ENCODE measurements at places on chromosomes 3 and 15.

GRCh38 chr3:178384321-178385230 lies 151.7 kb upstream of the KCNMB2 start:
- DNase-seq: no peak

- no peak for DNase-seq
These were observed 6.5 kb downstream of the NISCH start for GRCh38 chr3:52461874-52462273.

DNA sequence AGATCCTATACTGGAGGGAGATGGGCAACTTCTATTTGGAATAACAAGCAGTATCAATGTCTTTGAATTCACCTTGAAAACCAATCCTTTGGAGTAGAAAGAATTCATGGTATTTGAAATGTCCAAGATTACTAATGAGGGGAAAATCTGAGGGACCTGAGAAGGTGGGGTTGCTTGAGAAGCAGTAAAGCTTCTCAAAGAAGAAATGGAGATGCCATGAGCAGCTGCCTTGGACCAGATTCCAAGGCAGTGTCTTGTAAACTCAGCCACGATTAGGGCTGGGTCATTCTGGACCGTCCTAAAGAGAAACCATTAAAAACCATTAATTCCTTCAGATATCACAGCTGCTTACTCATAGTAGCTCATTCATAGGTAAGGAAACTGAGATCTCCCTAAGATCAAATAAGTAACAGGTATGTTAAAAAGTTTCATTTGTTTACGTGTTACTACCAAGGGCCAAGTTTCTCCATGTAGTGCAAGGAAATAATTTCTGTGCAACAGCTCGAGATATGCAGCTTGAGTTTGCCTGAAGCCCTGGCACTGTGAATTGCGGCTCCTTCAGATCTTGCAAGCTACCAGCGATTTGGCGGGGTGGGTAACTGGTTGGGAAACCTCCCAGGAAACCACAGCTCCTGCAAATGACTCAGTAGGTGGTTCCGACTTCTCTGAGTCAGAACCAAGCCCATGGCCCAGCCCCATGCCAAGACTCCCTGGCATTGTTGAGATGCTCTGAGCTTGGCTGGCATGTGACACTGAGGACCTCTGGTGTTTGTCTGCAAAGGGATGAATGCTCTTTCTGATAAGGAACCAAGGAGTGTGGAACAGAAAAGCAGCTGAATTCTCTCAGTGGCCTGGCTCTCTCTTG lies 296.8 kb downstream of the RORA start:
- DNase-seq: no peak

GRCh38 chr15:37572401-37572800 lies 362.0 kb upstream of the TMCO5A start:
- no peak for DNase-seq

DNA sequence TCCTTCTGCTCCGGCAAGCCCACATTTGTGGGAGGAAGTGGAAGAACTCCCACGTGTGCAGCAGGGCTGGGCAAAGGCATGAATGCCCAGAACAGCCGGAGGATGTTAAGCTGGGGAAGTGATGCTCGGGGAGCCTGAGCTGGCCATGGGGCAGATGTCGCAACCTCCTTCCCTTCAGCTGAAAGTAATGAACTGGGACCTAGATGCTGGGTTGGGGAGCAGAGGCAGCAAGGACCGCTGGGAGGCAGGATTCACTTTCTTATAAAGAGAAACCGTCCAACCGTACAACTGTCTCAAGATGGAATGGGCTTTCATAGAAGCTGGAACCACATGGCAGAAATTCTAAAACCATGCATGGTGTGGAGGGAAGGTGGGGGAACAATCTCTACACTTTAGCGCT lies 290.9 kb downstream of the OCA2 start:
- DNase-seq: no peak

GRCh38 chr15:78640527-78641101 lies 396 bp downstream of the CHRNB4 start:
- no peak for DNase-seq

DNA sequence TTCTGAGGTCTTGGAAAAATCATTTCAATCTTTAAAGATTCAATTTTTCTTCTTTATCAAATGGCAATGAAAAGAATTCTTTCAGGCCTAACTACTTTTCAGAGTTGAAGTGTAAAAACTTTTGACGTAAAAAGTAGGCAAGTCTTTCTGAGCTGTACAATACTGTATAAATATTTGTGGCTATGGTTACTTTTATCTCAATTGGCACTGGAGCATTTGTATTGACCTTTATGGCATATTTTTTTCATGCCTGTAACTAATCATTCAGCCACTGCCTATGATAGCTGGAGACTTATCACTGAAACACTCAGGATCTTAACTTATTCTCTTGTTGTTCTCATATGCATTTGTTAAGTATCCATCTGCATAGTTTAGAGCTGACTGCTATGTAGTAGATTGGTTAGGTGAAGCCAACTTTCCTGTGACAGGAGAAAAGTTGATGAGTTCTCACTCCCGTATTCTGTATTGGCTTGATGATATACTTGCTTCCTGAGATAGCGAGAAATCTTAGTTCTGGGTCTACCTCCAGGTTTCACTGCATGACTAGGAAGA lies 290.4 kb upstream of the TBL1XR1 start:
- no peak for DNase-seq

DNA sequence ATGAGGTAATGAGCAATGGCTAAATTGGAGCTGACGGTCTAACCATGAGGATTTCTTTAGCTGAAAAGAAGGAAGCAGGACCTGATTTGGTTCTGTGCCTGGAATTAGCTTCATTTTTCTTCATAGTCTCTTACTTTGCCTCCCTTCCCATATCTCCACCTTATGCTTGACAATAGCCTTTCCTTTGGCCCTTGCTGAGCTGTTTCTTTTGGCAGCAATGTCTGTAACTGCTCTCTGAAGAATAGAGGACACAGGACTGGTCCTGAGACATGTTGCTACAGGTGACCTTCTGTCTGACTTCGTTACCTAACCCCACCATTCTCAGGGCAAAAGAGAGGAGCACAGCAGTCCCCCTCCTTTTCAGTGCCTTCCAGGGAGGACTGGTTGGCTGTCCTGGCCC lies 122.4 kb downstream of the SSR3 start:
- no peak for DNase-seq

DNA sequence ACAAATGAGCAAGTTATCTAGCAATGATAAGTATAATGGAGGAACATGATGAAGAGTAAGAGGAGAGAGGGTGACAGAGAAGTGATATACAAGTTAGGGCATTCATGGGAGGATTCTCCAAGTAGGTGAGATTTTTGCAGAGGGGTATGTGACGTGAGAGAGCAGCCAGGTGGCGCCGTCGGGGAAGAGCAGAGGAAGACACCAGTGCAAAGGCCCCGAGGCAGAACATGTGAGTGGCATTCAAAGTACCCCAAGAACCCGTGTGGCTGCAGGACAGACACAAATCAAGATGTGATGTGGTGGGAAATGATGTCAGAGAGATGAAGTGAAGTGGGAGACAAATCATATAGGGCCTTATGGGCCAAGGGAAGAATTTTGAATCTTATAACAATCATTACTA lies 81.8 kb upstream of the GRM7 start:
- DNase-seq: no peak

GRCh38 chr3:32815841-32816438 lies 1.9 kb upstream of the TRIM71 start:
- no peak for DNase-seq

GRCh38 chr3:151445273-151446001 lies 15.4 kb downstream of the IGSF10 start:
- no peak for DNase-seq

DNA sequence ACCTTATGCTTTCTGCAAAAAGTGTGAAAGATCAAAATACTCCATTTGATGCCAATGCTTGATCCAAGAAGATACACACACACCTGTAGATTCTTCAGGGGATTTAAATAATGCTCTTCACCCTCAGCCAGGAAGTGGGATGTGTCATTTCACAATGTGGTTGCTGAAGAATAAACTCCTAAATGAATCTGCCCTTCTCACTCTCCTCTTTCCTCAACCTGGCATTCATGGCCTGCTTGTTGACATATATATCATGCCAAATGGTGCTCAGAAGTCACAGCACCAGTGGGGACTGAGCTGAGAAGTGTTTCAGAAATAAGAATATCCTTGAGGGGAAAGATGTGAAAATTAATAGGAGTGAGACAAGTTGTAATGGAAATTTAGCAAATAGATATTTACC lies 146.6 kb upstream of the ARHGEF26 start:
- DNase-seq: no peak

DNA sequence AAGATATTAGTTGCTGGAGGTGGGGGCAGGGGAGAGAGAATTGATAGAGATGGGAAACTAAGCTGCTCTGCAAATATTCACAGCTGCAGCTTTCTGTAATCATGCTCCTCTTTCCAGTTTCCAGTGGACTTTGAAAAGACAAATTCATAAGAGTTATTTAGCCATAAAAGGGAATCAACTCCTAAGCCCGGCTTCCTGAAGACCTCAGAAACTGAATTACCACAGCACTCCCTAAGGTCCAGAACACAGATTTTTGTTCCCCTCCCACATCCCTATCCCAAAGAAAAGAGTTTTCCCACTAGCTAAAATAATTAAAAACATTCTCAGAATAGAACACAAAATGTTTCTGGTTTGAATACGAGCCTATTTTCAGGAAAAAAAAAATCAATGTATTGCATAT lies 871.8 kb upstream of the NR2F2 start:
- no peak for DNase-seq

- DNase-seq: no peak
These were observed 134.8 kb downstream of the AKAP13 start for GRCh38 chr15:85515212-85515611.

DNA sequence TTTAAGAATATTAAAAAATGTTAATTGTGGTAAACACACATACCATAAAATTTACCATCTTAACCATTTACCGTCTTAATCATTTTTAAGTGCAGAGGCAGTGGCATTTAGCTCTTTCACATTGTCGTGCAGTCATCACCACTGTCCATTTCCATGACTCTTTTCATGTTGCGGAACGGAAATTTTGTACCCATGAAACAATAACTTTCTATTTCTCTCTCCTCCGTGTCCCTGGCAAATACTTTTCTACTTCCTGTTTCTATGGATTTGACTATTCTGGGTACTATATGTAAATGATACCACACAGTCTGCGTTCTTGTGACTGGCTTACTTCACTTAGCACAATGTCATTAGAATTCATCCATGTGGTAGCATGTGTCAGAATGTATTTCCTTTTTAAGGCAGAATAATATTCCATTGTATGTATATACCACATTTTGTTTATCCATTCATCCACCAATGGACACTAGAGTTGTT lies 27.9 kb downstream of the AKAP13 start:
- DNase-seq: no peak

DNA sequence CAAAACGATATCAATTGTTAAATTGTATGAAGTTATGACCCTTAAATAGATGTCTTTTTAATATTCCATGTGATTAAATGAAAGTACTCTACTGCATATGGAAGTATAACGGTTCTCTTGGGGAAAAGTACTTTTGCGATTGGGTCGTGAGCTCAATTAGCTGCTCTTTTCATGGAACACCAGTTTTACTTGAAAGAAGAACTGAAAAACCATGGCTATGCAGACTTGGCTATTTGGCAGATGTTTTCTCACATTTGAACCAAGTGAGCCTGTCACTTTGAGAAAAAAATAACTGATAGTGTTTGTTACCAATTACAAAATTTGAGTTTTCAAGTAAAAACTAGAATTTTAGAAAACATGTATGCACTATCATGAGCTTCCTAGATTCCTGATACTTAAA lies 5.9 kb upstream of the INAFM2 start:
- no peak for DNase-seq

DNA sequence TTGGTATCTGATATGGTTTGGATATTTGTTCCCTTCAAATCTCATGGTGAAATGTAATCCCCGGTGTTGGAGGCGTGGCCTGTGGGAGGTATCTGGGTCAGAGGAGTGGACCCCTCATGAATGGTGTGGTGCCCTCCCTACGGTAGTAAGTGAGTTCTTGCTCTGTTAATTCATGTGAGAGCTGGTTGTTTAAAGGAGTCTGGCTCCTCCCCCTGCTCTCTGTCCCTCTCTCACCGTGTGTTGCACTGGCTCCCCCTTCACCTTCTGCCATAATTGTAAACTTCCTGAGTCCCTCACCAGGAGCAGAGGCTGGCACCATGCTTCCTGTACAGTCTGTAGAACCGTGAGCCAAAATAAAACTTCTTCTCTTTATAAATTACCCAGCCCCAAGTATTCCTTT lies 246.9 kb upstream of the AGTR1 start:
- DNase-seq: no peak

- DNase-seq: no peak
These were observed 15.8 kb downstream of the SOX2 start for GRCh38 chr3:181727341-181728032.

DNA sequence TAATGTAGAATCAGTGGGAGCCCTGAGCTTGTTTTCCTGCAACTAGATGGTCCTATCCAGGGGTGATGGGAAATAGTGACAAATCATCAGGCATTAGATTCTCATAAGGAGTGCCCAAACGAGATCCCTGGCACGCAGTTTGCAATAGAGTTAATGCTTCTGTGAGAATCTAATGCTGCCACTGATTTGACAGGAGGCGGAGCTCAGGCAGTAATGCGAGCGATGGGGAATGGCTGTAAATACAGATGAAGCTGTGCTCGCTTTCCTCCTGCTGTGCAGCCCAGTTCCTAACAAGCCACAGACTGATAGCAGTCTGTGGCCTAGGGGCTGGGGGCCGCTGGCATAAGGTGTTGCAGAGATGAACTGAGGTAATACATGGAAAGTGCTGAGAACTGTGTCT lies 28.3 kb upstream of the TMEM42 start:
- no peak for DNase-seq

GRCh38 chr3:115581362-115582135 lies 41.8 kb upstream of the GAP43 start:
- DNase-seq: no peak

DNA sequence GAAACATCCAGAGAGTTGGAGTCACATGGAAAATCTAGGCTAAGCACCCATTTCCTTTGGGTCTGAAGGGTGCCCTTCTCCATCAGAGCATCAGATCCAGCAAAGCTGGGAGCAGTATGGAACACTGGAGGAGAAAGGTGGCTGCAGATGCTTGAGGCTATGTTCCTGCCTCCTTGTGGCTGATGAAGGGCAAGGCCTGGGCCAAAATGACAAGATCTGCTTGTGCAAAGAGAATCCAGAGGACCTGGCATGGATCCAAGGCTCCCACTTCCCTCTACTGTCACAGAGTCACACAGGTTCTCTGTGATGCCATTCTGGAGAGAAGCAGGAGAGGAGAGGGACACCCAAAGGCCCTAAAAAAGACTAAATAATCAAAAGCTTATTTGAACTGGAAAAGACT lies 9.2 kb upstream of the ATP8B4 start:
- peak; percentile 66 for DNase-seq

DNA sequence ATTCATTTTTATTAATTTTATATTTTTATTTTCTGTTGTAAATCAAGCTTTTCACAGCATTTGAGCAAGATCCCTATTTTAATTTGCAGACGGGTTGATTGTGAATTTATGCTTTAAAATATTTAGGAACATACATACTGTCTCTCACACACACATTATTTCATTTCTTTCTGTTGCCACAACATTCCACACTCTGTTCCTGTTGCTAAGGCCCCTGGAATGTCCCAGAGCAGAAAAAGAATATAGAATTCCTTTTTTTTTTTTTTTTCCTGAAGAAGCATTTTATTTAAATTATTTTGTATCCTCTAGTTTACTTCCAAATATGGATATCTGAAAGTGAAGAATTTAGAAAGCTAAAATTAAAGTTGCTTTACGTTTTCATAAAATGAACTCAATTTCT lies 36.8 kb upstream of the SCAANT1 start:
- DNase-seq: no peak
